ENCODE measurements at places on chromosomes 2 and 18. TPM values are rescaled to one million over a fixed set of nuclear protein-coding genes. Genes with fewer than 3 reads are reported as not detected.
A peak's percentile ranks its signal among the peaks of the same experiment; 100 is the strongest.

DNA sequence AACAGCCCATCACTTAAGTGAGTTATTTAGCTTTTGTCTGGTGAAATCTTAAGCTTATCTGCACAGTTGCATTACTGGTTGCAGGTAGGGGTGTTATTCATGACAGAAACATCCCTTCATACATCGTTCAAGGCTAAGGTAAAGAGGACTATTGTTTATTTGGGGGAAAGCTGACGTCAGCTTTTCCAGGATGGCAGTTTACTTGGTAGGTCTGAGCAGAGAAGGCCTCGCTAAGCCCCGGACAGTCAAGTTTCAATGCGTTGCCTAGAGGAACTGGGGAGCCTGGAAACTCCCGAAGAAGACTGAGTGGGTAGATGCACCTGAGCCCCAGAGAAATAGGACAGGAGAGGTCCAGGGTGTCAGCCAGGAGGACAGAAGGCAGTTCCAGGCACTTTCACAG, 2.2 kb downstream of the RNU4ATAC start:
- DNase-seq = peak; percentile 76

- DNase-seq = no peak
Measured at GRCh38 chr2:137829251-137829650, 135.0 kb upstream of the HNMT start.

DNA sequence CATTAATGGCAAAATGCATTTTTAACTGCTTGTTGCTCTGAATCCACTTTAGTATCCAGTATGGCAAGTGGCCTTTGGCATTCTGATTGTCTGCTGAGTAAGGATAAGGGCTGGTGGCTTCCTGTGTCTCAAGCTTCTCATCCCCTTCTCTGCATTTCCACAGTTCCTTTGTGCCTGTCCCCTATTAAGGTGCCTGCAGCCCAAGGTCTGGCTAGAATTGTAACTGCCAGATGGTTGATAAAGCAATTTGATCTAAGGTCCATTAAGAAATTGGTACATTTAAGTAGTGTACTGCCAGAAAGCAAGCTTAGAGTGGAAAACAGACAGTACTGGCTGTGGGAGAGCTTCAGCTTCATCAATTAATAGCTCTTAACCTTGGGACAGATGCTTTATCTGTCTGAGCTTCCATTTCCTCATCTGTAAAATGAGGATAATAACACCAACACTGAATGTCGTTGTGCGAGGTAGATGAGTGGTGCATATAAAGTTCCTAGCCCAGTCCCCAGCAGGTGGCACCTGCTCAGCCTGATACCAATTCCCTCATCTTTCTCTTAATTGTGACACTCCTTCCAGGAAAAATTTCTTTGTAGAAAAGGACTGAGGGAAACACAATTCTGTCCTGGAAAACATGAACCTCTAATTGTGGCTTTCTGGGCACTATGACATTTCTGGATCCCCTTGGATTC, 570.6 kb upstream of the GCFC2 start:
- DNase-seq = no peak

GRCh38 chr2:30276455-30276911, 45.1 kb downstream of the LBH start:
- no peak for DNase-seq

The LYPD1 gene
- not detected for total RNA-seq

DNA sequence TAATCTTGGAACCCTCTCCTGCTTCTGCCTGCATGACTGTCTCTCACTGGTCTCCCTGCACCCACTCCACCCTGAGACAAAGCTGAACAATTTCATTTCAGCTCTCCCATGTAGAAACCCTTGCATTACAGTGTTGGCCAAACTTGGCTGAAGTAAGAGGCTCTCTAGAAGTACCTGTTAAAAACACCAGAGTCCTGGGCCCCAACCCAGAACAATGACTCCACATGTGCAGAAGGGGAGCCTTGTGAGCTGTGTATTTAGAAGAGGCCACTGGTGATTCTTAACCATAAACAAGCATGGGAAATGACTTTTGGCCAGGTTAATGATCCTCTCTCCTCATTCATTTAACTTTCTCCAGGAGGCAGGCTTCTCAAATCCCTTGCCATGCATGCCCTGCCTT, 254.8 kb downstream of the SETBP1 start:
- DNase-seq = no peak

GRCh38 chr18:38940863-38941531, 1375.4 kb upstream of the CELF4 start:
- peak; percentile 57 for DNase-seq

GRCh38 chr18:56517196-56517595, 121.2 kb downstream of the TXNL1 start:
- no peak for DNase-seq

- no peak for DNase-seq
Measured at GRCh38 chr18:12839057-12839525, 44.9 kb downstream of the PTPN2 start.

The CYS1 gene
- total RNA-seq = not detected

- DNase-seq = no peak
Measured at GRCh38 chr2:164661349-164661748, 40.1 kb upstream of the GRB14 start.

DNA sequence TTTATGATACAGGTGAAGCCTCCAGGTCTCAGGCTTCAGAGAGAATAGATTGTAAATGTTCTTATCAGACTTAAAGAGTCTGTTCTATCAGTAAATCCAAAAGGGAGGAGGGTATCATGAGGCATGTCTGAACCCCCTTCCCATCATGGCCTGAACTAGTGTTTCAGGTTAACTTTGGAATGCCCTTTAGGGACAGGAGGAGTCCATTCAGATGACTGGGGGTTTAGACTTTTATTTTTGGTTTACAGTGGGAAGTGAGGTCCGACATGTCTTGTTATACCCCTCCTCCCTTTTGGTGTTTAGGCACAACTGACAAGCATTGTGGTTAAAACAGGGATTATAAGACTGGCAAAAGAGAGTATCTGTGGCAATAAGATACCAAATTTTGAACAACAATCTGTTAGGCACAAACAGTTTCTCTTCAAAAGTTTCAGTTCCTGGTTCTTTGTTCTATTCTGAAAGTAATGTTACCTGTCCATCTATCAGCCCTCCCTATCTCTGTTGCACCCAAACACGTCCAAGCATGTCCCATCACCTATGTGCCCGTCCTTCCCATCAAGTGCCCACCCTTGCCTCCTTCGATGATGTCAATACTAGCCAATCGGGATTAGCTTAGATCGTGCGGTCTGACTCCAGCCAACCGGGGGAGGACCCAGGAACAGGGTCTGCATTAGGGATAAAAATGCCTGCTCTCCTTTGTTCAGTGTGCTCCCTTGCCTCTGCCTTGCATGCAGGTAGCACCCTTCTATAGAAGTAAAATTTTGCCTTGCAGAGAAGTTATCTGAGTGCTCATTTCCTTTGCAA, 16.4 kb downstream of the TCF23 start:
- no peak for DNase-seq

DNA sequence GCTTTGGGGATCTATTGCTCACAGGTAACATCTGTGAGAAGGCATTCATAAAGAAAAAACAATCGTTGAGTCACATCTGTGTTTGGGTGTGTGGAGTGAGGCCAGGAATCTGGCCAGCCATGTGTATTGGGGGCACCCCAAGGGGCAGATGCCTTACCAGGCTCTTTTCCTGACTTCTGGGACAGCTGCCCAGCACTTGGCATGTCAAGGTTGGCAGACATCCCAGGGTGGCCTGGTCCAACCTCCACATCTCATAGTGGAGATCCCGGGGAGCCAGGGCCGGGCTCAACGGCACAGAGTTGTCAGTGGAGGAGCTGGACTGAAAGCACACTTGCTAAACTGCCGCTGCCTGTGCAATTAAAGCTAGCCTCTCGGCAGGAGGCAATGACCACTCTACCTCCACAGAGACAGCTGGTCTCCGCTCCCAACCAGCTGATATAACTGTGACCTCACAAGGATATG, 75.3 kb upstream of the MGAT4A start:
- DNase-seq = no peak

The PID1 gene
- total RNA-seq = 0.18 TPM

- no peak for DNase-seq
Measured at GRCh38 chr2:219592736-219593135, 4.9 kb upstream of the STK11IP start.

- no peak for DNase-seq
Measured at GRCh38 chr2:28546242-28546641, 50.4 kb downstream of the PLB1 start.

- DNase-seq = no peak
Measured at GRCh38 chr2:119684518-119684917, 5.5 kb downstream of the TMEM177 start.

DNA sequence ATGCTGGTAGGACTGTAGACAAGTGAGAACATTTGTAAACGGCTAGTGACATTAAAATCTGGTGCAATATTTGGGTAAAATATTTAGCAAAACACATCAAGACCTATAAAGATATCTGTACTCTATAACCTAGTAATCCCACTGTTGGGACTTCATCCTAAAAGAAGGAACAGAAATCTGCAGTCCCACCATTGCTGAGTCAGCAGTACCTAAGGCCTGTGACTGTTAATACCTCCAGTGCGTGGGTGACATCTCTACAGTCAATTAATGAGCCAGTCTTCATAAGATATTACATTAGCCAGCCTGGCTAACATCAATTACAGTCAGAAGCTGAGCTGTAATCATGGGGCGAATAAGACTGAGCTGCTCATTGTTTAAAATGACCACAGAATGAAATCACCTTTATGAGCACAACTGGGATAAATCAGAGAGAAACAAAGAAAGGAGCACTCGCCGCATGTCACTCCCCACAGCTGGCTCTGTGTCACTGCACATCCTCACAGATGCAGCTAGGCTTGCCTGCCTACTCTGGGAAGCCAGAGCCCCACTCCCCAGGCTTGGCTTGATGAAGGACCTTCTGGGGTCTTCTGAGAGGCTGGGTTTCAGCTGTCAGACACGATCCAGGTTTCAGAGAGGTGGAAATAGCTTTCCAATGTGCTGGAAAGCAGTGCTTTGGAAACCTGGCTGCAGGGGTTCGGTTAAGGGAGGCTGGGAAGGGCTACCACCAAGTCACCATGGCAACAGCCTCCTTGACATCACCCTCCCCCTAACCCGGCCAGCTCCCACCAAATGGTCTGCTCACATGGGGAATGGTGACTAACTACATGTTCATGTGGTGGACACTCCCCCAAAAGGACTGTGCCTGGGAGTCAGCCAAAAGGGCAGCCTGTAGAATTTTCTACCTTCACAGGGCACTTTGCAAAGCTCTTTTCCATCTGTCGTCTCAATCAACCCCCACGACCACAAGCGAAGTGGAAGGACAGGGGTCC, 145.0 kb downstream of the ZBTB7C start:
- DNase-seq = no peak

DNA sequence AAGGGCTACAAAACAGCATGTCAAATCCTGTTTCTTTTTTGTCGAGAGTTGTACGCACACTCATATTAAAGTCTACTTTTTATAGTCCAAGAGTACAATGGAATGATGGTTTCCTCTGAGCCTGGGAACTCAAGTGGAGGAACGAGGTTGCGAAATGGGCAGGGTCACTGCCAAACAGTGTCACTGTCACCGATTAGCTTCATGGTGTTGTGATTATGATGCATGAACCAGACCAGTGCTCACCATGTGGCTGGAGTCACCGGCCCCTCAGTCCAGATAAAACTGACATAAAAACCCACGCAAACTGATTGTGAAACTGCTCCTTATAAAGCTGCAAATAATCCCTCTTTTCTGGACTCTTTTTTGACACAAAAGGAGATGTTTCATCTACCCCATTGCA, 122.0 kb downstream of the COPS8 start:
- DNase-seq = no peak

- DNase-seq = no peak
Measured at GRCh38 chr2:228352048-228352447, 170.6 kb upstream of the SPHKAP start.

The RAB6C gene
- total RNA-seq = not detected

- no peak for DNase-seq
Measured at GRCh38 chr2:225310745-225311144, 88.8 kb upstream of the NYAP2 start.

DNA sequence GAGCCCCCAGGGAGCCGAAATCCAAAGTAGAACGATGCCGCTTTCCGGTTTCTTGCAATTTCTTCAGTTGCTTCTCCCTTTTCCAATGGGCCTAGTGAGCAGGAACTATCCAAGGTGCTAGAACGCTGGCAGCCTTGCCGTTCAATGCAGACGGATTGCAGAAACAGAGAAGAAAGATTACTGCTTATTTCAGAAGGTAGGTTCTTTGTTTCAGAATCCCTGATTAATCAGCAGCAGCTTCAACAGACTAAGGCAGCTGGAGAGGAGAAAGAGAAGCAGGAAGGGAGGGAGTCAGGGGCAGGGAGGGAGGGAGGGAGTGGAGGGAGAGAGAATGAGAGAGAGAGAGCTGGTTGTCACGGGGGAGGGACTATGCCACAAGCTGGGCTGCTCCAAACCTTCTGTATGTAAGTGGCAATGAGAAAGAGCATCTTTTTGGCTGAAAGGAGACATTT, 576 bp downstream of the NYAP2 start:
- peak; percentile 9 for DNase-seq

DNA sequence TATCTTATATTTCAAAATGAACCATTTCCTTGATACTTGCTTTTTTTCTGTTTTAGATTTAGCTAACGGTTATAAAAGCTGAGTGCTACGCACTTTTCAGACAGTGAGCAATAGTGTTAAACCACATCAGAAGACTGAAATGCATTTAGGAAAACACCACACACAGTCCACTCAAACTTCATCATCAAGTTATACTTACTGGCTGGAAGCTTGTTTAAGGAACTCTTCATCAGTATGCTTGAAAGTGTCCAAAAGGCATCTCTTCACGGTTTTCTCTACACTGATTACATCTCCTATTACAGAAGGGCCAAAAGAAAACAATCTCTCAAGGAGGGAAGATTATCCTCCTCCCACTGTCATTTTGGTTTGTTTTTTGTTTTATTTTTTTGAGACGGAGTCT, 19.7 kb downstream of the ILKAP start:
- no peak for DNase-seq

GRCh38 chr2:14631406-14632040, 994 bp upstream of the LRATD1 start:
- DNase-seq = no peak

DNA sequence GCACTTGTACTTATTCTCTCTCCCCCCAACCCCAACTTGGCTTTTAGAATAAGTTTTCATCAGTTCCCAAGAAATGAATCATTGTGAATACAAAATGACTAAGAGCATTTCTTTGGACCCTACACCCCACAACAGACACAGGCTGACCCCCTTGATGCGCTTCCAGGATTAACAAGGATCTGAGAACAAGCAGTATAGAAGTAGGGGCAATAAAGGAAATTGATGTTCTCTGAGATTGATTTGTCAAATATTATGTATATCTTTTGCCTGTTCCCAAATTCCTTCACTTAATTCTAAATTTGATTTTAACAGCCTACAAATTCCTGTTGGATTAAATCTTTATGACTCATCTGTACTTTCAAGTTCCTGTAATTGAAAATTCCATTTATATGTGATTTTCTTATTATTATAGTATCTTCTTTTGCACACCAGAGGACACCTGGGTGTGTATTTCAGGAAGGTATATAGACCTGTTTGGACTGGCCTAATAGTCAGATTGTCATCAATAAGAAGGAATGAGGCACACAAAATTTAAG, 10.2 kb upstream of the PTPN4 start:
- no peak for DNase-seq

- no peak for DNase-seq
Measured at GRCh38 chr18:7822435-7823331, 255.6 kb downstream of the PTPRM start.

- DNase-seq = no peak
Measured at GRCh38 chr2:196249860-196250259, 78.5 kb upstream of the STK17B start.

The SEMA4F gene
- 7.1 TPM for total RNA-seq
